ENCODE measurements at places on chromosomes 7 and 10.

DNA sequence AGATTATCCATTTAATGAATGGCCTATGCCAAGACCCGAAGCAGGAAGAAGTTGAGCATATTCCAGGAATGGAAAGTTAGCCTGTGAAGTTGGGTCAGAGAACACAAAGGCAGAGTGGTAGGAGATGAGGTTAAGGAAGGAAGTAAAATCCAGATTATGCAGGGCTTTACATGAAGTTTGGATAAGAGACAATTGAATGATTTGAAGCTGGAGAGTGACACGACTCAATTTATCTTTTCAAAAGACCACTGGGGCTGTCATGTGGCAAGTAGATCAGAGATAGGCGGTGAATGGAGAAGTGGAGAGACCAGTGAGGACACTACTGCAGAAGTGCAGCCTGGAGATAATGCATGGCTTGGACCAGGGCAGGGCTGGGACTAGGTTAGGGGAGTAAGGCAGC is 7.2 kb upstream of the CNOT4 start:
- DNase-seq, result no peak

GRCh38 chr10:132229834-132230556 is 43.2 kb downstream of the DPYSL4 start:
- DNase-seq, result peak; percentile 65

GRCh38 chr7:888081-889024 is 12.0 kb downstream of the GET4 start:
- DNase-seq, result no peak

DNA sequence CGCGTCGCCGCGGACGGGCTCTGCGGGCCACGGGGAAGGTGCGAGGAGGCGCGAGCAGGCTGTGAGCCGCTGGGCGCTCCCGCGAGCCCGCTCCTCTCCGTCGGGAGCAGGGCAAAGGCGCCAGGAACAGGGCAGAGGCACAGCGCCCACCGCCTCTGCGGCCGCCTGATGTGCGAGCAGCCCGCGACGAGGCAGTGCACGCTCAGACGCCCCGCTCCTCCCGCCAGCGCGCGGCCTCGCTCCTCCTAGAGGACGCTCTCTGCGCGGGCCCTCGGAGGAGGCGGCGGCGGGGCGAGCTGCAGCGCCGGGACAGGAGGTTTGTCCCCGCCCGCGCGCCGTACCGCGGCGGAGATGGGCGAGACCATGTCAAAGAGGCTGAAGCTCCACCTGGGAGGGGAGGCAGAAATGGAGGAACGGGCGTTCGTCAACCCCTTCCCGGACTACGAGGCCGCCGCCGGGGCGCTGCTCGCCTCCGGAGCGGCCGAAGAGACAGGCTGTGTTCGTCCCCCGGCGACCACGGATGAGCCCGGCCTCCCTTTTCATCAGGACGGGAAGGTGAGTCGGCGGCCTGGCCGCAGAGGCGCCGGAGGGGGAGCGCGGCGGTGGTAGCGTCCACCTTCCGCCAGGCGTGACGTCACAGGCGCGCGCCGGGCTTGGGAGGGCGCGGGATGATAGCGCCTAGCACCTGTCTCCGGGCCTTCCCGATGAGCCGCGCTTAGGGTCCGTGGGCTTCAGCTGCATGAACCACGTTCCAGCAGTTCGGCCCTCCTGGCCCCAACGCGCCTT is 731 bp downstream of the LANCL2 start:
- DNase-seq, result peak; percentile 96

- no peak for DNase-seq
These were observed 62.4 kb upstream of the EMX2 start for GRCh38 chr10:117480097-117480496.

GRCh38 chr7:1242256-1242605 is 9.6 kb downstream of the UNCX start:
- DNase-seq, result no peak

DNA sequence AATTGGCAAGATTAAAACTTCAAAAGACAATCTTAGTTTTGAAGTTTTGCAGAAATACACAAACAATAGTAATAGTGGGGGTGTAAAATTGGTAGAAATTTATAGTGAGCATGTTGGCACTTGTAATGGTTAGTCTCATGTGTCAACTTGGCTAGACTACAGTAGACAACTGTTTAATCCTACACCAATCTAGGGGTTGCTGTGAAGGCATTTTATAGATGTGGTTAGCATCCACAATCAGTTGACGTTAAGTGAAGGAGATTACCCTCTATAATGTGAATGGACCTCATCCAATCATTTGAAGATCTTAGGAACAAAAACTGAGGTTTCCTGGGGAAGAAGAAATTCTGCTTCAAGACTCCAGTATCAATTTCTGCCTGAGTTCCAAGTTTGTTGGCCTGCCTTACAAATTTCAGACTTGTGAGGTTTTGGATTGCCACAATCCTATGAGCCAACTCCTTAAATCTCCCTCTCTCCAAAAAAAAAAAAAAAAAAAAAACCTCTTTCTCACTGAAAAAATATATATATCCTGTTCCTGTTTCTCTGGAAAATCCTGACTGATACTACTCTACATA is 531.6 kb upstream of the IGFBP3 start:
- DNase-seq, result no peak

DNA sequence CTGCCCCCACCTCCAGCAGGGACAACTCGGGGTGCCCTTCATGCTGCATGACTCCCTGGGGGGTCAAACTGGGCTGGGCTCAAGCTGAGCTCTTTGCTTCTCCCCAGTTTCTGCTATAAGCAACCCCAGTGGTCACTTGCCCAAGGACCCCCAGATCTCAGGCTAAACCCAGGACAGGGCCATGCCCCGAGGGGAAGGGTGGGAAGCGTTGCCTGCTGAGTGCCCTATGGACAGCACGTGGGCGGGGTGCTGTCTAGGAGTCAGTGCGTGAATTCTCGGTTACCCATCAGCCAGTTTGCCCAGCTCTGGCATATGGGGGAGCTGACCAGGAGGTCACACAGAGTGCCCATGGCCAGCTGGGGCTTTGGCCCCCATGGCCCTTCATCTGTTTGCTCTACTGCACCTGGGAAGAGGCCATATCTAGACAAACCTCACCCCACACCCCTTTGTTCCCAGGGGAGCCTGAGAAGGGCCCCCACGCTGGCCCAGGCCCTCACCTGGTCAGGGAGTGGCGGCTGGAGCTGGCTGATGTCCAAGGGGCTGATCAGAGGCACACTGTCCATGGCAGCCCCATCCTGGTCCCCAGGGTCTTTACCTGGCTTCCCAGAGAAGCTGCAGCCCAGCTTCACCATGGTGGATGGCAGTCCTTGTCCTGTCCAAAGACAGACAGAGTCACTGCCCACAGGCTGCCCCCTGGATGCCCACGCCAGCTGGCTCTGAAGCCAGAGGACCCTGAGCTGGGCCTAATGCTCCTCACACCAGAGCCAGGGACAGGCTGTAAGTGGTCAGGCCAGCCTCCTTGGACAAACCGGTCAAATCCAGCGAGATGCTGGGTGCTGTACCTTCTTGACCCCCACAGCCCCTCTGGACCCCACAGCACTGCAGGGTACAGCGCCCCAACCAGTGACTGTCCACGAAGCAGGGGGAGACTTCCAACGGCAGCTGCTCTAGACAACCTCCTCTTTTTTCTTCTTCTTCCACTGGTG is 8.0 kb downstream of the CALY start:
- DNase-seq, result no peak

DNA sequence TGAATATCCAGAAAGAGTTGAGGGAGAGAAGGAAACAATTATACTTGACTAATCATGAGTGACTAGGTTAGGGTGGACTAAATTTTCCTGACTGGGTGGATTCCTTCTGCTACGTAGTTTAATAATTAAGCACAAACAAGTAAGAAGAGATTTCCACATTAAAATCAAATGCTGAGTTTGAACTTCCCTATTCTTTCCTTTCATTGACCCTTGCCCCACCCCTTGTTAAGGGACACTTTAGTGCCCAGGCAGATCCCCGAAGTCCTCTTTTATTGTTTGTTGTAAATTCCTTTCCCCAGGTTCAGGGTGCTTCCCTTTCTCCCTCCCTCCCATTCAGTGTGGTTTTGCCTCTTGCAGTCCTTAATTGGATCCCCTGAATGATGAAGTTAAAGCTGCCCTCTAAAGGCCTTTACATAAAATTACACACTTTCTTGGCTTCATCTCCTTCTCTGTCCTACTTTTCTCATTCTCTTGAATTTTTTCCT is 8.8 kb upstream of the SPAM1 start:
- peak; percentile 7 for DNase-seq

- DNase-seq, result no peak
These were observed 57.1 kb upstream of the NPTX2 start for GRCh38 chr7:98559958-98560357.

- DNase-seq, result no peak
These were observed 167.4 kb downstream of the IMMP2L start for GRCh38 chr7:111394891-111395290.

DNA sequence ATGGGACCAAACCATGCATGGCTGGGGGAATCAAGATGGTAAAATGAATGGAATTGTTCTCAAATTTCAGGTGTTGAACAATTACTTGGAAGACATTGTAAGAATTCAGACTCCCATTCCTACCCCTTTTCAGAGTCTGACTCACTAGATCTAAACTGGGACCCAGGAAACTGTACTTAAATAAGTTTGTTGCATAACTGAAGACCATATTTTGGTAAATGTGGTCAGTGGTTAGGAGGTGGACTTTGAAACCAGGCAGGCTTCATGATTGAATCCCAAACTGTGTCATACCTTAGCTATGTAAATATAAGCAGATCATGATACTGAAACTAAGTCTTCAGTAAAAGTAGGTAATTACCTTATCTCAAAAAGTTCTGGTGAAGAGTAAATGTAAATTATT is 41.7 kb downstream of the ZWINT start:
- peak; percentile 0 for DNase-seq

DNA sequence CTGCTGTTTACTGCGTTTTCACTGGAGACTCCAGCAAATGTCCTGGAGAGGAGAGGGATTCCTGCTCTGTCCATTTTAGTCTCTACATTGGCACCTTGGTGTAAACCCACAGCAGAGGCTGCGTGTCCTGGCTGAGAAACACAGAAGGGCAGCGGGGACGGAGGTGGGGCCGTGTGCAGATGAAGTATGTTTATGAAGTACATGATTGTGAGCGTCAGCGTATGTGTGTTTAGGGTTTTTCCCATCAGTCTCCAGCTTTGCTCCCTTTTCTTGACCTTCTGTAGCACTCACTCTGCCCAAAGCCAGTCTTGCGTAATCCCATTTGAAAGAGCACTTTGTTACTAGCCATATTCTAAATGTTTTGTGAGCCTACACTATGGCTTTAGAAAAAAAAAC is 750.7 kb upstream of the SORCS1 start:
- no peak for DNase-seq

DNA sequence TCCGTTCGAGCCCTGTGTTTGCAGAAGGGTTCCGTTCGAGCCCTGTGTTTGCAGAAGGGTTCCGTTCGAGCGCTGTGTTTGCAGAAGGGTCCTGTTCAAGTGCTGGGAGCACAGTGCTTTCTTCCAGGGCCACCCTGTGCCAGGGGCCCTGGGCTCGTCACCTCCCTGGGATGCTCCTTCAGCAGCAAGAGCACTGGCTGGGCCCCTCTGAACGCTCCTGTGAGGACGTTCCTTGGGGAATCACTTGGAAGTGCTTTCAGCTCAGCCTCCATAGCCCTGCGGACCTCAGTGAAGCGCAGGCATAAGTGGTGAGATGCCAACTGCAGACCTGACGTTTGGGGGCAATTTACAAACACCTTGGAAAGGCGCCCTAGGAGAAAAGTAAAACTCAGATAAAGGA is 103.6 kb downstream of the DYNC2I1 start:
- no peak for DNase-seq

DNA sequence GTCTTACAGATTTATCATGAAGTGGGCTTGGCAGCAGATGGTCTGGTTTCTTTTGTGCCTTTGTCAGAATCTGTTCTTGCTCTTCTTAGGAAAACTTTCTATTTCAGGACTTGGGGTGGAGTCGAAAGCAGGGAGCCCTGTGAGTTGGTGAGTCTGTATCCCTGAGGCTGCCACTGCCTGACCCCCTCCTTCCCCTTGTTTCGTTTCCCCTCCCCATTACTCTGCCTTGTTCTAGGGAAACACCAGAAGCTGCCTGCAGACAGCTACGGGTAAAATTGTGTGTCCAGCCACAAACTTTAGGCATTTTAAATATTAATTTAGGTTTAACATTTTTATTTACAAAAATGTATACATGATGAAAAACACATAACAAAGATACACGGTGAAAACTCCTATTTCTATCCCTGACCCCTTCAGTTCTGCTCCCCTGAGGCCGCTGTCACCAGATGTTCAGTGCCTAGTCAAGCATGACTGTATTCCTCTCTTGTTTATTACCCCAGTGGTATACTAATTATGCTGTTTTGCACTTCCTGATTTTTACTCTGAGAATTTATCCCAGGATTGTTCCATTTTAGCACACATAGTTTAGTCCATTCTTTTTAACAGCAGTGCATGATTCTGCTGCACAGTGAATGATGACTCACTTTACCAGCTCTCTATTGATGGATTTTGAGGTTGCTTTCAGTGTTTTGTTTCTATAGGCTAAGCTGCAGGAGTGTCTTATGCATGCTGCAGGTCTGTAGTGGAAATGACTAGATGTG is 9.1 kb downstream of the TSPAN14 start:
- peak; percentile 79 for DNase-seq

DNA sequence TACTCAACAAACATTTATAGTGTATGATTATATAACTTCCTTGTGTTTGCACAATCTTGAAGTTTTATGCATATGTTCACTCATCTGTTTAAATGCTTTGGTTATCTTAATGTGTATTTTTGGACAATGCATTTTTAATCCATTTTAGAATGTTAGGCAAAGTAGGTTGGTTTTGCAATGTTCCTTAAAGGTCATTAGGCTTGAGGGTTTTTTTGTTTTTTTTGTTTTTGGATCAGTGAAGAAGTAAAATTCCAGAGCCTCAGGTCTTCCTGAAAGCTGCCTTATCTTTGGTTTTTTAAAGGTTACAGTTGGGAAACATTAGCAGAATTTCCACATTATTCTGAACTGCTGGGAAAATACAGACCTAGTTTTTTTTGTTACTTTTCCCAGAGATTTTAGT is 12.8 kb downstream of the MDFIC start:
- no peak for DNase-seq

- no peak for DNase-seq
These were observed 99.6 kb upstream of the BMPER start for GRCh38 chr7:33805630-33806233.

Data from activated CD4-positive, alpha-beta T cell treated with anti-CD3 and anti-CD28 coated beads, Interleukin-10, Interleukin-2, amounts not matched to agents 100 ng/mL and 50 ng/mL, durations not matched to agents 16 hours and 8 hours (primary cell).